Stimulated activated CD4-positive, alpha-beta T cell treated with anti-CD3 and anti-CD28 coated beads, Interleukin-4, amount 100 ng/mL, for 4 hours (primary cell): ENCODE measurements at places on chromosomes 11 and 22.

DNA sequence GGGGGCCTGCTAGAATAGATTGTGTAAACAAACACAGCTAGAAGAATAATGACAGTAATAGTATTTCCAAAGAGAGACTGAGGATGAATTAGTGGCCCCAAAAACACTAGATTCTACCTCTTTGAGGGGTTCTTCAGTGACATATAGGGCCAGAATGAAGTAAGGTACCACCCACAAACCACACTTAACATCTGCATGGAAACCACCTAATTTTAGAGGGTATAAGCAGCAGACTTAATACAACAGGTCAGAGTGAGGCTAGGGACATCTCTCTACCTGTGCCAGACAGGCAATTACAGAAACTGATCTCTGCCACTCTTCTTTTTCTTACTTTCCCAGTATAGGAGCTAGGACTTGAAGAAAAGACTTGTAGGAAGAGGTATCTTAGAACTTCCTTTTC lies 20.1 kb downstream of the ELP4 start:
- DNase-seq = no peak

DNA sequence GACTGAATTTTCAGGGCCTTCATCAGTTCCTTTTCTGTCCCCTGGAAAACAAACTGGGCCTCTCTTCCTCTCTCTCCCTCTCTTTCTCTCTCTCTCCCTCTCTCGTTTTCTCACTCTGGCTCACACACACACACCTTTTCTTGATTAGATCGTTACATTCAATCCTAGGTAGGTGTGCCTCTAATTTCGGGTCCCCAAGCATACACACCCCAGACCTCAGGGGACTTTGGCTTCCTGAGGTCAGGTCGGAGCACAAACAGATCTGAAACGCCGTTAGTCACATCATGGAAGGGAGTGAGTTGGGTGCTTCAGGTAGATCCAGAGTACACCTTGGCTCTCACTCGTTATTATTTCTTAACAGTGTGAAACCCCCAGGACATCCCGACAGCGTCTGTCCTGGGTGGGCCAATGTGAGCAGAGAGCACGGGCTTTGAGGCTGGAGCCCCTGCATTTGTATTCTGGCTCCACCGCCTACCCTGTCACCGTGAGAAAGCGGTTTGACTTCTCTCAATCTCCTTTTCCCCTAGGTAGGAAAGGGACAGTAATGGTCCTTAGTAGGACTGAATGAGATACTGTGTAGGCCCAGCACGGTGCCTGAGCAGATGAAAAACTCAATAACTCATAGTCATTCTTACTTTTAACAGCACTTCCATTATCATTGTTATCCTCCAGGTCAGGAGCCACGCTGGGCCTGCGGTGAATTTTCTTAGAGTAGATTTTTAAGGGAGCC lies 37.3 kb upstream of the POU2AF1 start:
- no peak for DNase-seq

- no peak for DNase-seq
These were observed 73.8 kb upstream of the OPCML start for GRCh38 chr11:133606124-133606523.

DNA sequence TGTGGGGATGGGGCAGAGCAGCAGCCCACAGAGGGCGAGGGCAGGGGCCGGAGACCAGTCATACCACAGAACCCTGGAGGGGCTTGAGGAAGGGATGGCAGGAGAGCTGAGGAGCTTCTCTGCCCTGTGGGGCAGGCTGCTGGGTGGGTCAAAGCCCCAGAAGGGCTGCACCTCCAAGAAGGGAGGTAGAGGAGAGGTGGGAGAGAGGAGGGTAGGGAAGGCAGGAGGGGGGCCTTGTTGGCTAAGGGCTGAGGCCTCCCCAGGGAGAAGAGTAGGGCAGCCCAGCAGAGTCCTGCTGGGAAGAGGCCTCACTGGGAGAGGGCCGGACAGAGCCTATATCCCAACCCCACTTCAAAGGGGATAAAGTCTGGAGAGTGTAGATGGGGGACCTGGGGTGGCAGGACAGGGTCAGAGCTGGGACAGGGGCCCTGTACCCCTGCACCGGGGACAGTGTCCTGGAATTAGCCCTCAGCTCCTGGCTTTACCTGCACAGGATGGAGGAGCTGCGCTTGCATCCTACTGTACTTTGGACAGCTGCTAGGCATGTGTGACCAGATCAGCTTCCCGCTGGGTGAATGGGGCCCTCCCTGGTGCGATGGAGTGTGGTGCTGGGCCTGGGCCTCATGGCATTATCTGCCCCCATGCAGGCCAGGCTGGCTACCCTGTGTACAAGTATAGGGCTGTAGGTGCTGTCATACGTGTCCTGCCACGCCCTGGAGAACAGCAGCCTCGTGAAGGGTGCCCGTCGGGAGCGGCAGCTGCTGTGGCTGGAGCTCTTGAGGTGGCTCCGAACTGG lies 7.3 kb downstream of the DGCR6L start:
- DNase-seq = no peak

- no peak for DNase-seq
These were observed 18.4 kb upstream of the TLCD5 start for GRCh38 chr11:120306519-120307242.

- DNase-seq = no peak
These were observed 10.3 kb upstream of the CYB5R2 start for GRCh38 chr11:7683571-7683970.

DNA sequence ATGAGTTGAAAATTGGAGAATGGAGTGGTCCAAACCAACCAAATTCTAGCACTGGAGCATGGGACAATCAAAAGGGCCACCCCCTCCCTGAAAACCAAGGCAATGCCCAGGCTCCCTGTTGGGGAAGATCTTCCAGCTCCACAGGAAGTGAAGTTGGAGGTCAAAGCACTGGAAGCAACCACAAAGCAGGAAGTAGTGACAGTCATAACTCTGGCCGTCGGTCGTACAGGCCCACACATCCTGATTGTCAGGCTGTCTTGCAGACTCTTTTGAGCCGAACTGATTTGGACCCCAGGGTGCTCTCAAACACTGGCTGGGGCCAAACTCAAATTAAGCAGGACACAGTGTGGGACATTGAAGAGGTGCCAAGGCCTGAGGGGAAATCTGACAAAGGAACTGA lies 80.5 kb upstream of the ADSL start:
- no peak for DNase-seq

DNA sequence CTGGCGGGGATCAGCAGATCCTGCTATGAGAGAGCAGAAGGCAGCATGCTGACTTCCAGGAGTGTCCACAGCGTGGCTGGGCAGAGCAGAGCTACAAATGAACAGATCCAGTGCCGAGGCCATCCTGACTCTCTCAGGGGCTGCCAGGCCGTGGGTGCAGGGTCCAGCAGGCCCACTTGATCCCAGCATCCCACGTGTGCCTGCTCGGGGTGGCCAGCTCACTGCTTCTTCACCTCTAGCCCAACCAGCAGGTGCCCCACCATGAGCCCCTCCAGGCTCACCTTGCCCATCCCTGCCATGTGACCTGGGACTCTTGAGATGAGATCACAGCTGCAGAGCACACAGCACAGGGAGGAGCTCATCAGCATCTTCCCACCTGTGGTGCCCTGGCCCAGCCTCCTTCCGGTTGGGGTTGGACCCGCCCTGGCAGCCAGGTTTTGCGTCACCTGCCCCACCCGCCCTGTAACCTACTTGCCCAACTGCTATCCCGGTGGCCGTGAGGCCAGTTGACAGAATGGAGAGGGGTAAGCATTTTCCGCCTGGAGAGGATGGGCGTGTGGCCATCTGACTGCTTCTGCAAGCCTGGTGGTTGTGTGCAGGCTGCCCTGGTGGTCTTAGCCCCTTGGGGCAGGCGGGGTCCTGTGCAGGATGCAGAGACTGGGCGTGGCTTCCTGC lies 11.0 kb downstream of the TANGO2 start:
- peak; percentile 18 for DNase-seq
